ENCODE measurements at places on chromosomes 4 and X.

DNA sequence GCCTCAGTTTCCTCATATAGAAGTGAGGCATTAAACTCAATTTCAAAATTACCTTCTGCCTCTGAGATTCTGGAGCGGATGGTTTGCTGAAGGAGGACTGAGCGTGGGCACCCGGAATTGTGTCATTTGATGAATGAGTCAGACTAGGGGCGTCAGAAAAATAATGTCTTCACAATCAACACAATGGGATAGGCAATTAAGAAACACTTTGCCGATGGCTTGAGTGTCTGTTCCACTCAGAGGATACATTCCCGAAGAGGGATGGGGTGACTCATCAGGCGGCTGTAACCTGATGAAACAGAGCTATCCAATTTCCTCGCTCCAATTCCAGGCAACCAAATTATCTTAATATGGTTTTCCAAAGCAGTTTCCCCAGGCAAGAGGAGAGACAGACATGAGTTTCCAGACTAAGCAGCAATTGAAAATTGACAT lies 1.2 kb upstream of the CHRNA9 start:
- DNase-seq: no peak

- DNase-seq: no peak
Observed at GRCh38 chrX:40177942-40178715, 80.4 kb upstream of the BCOR start.

GRCh38 chr4:138727731-138728130 lies 287.9 kb upstream of the NOCT start:
- DNase-seq: no peak

GRCh38 chr4:79249881-79250503 lies 75.9 kb downstream of the NAA11 start:
- DNase-seq: no peak

- DNase-seq: no peak
Observed at GRCh38 chr4:181443021-181443420, 800.2 kb upstream of the TENM3 start.

DNA sequence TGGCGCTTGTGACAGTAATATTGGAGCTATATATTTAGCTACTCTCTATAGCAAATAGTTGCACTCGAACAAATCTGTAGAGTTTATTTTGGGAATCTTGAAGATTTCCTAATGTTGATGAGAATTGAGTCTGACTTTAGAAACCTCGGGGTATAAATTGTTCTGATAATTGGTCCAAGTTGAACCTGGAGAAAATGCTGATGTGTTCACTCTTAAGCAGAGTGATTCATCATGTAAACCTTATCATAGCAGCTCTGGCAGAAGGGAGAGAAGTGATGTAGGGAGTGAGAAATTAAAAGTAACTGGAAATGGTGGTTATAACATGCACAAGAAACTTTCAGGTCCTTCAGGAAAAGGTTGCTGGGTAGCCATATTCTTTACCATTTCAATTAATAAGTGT lies 16.4 kb upstream of the SLC4A4 start:
- DNase-seq: no peak

GRCh38 chr4:37446016-37446415 lies 201.5 kb downstream of the NWD2 start:
- no peak for DNase-seq
